NT2/D1 (cell line): ENCODE measurements at places on chromosomes 4 and X.

DNA sequence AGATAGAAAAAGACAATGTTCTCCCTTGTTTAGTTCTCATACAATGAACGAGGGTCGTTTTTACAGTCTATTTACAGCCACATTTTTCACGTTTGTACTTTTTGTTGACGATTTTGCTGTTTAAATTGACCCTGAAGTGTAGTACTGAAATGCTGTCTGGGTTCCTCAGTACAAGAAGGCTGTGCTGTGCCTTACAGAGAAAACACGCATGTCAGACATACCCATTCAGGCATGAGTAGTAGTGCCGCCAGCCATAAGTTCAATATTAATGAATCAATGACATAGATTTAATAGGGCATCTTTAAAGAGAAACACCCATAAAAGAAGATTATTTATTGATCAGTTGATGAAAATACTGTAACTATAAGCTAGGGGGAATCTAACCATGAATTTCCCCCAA, 459.8 kb upstream of the EPHA5 start:
- DNase-seq = no peak

- DNase-seq = no peak
Observed at GRCh38 chrX:48649102-48649501, 34.5 kb upstream of the WAS start.

DNA sequence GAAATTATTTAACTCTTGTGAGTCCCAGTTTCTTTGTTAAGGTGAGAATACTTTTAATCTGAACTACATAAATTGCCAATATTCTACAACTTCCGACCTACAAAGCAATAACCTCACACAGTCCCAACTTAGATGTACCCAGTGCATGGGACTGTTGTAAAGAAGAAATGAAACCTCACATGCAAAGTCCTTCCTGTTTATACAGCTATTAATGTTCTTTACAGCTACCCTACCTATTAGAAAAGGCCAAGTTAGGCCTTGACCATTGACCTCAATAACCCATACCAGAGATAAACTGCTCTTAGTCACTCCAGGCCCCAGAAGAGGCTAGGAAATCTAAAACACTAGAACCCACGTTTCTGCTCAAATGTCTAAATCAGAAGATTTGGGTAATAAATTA, 920.1 kb upstream of the TENM3 start:
- no peak for DNase-seq

DNA sequence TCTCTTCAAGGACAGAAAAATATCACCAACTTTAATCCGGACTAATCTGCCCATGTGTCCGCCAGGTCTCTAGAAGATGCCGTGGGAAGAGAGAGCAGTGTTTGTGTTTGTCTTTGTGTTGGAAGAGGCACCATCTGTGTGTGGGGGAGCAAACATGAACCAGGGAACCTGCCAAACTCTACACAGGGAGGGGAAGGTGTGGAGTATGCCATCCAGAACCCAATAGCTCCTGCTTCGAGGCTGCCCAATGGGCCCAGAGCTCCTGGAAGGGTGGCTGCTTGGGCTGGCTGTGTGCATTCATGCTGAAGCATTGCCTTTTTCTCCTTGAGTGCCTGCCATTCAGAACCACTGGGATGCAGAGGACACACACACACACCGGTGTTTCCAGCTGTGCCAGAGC, 536.2 kb downstream of the MID1IP1 start:
- no peak for DNase-seq

- DNase-seq = no peak
Observed at GRCh38 chr4:144423930-144424329, 222.0 kb upstream of the HHIP start.

- DNase-seq = peak; percentile 13
Observed at GRCh38 chrX:138128027-138128671, 562.2 kb downstream of the ZIC3 start.
